ENCODE measurements at places on chromosomes 6 and 20.

DNA sequence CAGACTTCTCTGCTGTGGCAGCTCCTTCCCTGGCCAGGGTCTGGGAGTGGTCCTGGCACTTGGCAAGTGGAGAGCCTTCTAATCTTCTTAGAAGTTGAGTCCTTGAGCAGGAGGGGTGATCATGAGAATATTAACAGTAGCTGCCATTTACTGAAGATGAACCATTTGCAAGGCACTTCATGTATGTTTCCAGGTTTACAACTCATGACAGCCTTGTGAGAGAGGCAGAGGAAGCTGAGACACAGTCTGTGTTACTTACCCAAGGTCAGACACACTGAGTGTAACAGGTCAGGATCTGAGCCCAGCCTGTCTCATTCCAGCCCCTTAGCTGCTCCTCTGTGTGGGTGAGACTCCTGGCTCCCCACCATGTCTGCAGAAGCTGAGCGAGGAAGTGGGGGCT lies 45.5 kb upstream of the SRF start:
- no peak for DNase-seq

GRCh38 chr6:25472306-25472705 lies 179.7 kb upstream of the SCGN start:
- DNase-seq: peak; percentile 33

GRCh38 chr6:3085074-3085473 lies 16.8 kb downstream of the RIPK1 start:
- no peak for DNase-seq

DNA sequence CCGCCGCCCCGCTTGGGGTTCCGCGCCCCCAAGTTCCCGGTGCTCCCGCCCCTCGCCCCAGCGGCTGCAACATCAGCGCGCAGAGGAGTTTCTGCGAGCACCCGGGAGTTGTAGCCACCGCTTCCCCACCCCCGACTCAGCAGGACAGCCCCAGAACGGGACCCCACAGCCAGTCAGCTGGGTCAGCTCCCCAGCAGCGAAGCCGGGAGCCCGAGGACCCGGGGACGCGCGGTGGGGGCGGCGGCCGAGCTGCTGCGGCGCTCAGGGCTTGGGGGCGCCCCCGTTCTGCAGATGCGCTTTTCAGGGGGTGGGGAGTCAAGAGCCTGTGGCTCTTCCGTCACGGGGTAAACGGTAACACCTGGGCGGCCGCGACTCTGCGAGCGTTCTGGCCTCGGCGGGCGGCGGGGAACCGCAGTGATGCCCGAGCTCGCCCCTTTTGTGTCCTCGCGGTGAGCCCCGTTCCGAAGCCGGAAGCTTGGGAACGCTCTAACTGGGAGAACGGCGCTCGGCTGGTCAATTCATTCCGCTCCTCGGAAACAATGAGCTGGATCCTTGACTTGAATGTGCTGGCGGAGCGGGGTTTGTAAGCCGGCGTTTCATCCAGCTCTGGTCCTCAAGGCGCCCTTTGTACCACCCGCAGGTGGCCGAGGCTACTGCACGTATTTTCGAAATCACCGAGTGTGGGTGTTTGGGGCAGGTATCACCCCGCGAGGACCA lies 774 bp downstream of the PLEKHG1 start:
- peak; percentile 90 for DNase-seq

GRCh38 chr20:13816757-13817156 lies 31.9 kb downstream of the NDUFAF5 start:
- DNase-seq: no peak

GRCh38 chr6:160388922-160389321 lies 40.7 kb downstream of the SLC22A3 start:
- no peak for DNase-seq

GRCh38 chr6:127462376-127462775 lies 3.2 kb upstream of the KIAA0408 start:
- no peak for DNase-seq

DNA sequence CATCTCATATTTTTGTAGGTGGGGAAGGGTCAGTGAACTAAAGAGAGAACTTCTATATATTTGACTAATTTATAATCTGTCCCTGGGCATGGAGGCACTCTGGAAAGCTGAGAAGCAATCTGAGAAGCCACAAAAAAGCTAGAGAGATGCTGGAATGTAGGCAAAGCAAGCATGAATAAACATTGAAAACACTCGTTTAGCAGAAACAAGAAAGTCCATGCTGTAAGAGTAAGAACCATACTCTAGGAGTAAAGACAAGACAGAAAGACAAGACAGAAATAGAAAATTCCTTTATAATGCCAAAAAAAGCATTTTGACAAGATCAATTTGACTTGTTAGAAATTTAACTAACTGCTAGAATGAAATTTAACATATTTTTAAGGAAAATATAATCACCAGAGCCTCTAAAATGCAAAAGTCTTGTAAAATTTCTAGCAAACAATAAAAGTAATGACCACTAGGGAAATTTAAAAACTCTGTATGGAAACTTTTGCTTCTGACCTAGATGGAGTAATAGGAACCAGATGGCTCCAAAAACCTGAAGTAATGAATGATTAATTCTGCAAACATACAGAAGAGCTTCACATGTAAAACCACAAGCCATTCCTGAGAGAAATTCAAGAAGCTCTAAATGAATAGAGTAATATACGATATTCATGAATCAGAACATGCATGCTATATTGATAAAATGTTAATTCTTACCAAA lies 625.7 kb upstream of the PTCHD4 start:
- DNase-seq: no peak

DNA sequence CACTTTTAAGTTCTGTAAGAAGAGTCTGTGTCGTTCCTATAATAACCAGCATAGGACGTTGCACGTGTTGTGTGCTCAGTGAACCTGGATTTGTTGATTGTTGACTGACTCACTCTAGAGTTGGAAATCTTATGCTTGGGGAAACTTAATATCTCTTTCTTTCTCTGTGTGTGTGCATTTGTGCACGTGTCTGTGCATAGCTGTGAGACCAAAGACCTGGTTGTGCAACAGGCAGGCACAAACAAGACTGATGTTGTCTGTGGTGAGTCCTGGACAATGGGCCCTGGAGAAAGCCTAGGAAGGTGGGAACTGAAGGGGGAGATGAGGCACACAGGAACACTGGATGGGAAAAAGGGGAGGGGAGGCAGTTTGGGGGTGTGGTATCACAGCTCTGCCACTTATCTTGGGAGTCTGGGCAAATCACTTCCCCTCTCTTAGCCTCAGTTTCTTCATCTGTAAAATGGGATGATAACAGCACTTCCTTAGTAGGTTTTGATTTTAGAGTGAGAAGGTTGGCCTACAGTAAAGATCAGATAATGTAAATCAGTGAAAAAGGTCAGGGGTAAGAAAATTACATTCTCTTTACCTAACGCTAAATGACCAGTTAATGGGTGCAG lies 8.4 kb downstream of the CD40 start:
- DNase-seq: no peak

- no peak for DNase-seq
Measured at GRCh38 chr6:158033077-158033750, 51.6 kb downstream of the SYNJ2 start.

DNA sequence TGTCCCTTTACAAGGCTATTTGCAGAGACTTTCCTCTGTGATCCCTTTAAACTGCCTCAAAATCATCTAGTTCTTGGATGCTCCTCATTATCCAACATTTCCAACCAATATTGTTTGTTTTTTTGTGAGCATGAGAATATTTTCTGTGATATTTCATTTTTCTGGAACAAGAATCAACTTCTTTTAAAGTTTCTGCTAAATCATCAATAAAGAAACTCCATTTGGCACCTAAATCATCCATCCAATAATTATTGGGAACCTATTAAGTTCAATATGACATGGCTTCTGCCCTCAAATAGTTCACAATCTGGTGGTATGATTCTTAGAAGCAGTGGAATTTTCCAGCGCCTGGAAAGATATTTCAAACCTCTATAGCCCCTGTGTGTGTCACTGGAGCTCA lies 207.6 kb downstream of the ISM1 start:
- DNase-seq: no peak

GRCh38 chr6:93779086-93779841 lies 359.9 kb upstream of the EPHA7 start:
- no peak for DNase-seq

GRCh38 chr6:106318061-106318460 lies 7.5 kb downstream of the ATG5 start:
- DNase-seq: no peak

DNA sequence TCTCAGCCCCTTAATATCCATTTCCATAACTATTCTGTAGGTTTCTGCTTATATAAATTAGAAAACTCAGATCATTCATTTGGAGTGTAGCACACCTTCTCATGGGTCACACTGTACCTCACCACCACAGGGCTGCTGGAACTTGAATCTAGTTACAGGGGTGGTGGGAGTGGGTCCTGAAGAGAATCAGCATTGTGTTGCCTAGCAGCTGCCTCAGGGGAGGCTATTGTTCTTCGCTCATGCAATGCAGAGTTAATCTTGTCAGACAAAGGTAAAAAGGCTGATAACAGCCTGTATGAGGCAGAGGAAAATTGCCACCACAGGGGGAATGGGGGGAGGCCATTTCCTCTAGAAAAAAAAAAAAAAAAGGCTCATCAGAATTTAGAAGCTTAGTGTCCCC lies 496.0 kb upstream of the ADGRB3 start:
- DNase-seq: no peak

DNA sequence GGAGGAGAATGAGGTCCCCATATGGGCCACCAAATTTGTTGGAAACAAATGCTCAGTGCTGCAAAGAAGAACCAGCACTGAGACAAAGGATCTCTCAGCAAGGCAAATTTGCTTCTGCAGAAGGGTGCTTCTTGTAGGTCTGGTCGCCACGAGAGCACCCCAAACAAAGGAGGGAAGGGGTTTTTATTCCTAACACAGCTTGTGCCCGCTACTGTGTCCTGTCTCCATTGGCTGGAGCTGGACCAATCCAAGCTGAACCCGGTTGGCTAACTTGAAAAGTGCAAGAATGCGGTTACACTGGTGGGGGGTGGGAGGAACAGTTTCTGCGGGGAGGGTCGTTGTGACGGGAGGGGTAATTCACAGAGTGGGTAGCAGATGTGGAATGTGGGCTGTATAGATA lies 54.1 kb upstream of the TULP1 start:
- DNase-seq: no peak

GRCh38 chr6:142395768-142396231 lies 94.0 kb downstream of the ADGRG6 start:
- no peak for DNase-seq

GRCh38 chr20:57586370-57586793 lies 25.5 kb downstream of the PCK1 start:
- no peak for DNase-seq

GRCh38 chr6:31118178-31118577 lies 2.1 kb downstream of the CDSN start:
- no peak for DNase-seq

GRCh38 chr20:49345524-49345923 lies 67.7 kb upstream of the ZNFX1 start:
- DNase-seq: no peak

DNA sequence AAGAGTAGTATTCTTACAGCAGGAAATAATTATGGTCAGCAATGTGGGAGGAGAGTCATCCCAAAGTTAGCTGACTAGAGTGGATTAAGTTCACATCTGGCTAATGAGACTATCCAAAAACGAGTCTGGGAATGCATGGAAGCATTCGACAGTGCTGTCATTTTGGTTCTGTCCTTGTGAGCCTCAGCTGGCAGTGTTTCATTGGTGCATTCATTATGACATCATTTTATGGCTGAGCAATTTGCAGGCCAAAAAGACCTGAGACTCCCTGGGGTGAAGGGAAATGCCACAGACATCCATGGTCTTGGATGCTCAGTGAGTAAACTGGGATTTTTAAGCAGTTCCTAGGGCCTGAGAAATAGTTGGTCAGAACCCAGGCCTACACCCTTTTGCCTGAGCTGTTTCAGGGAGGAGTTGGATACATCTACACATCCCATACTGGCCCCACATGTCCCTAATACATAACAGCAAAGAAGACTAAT lies 196.4 kb upstream of the CCN2 start:
- no peak for DNase-seq

DNA sequence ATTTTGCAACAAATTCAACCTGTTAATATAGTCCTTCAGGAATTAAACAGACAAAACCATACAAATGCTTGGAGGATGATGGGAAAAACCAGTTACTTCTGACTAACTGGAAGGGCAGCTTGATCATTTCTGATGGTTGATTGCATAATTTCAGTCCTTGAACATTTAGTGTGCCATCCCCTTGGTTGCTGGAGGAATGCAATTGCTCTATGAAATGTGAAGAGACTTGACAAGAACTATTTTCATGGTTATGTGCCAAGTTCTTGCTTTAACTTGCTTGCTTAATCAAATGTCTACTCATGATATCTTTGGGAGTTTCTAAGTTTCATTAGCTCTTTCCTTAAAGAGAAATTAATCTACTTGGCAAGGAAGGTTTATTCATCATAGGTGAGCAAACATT lies 45.2 kb downstream of the ANKEF1 start:
- DNase-seq: no peak

- DNase-seq: no peak
Measured at GRCh38 chr6:55034752-55035151, 139.6 kb upstream of the HCRTR2 start.

- DNase-seq: no peak
Measured at GRCh38 chr6:72683797-72684196, 61.9 kb downstream of the KCNQ5 start.

- DNase-seq: no peak
Measured at GRCh38 chr6:51842804-51843378, 244.5 kb downstream of the PKHD1 start.

- DNase-seq: no peak
Measured at GRCh38 chr6:16596616-16597331, 164.5 kb downstream of the ATXN1 start.

DNA sequence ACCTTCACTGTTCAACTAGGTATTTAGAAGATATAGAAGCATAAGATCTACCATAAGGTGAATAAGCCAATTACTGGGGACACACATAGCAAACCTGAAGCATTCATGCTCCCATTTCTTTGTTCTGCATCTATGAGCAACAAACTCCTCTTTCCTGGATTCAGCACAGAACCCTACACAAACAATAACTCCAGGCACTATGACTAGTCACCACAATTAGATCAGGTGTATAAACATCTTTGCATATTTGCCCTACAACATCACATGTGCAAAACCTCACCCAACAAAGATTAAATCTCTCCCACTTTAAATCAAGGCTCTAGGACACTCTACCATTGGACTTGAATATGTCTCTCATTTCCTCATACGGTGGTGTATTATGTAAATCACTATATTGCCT lies 652.3 kb downstream of the EPHA7 start:
- DNase-seq: no peak

GRCh38 chr6:40164345-40164755 lies 230.1 kb upstream of the MOCS1 start:
- DNase-seq: peak; percentile 17

DNA sequence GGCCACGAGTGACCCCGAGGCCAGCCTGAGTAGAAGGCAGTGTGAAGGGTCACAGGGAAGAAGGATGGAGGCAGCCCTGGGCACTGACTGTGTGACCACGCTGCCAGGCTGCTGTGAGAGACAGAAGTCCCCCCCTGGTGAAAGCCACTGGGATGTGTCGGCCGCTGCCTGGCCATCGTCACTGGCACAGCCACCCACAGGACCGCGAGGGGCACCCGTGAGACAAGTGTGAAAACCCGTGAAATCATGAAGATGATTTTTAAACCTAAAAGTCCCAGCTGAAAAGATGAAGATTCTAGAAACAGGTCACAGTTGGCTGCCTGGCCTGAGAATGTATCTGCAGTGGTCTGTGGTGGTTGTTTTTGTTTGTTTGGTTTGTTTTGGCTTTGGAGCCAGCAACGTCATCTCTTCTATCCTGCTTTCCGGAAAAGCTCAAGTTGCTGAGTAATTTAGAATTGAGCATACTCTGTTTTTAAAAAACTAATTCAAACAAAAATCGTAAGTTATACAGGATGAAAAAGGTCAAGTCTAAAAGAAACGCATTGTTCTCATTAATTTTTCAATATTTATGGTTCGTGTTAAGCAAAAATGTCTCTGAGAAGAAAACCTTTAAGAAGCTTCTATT lies 94.7 kb downstream of the HUS1B start:
- no peak for DNase-seq

Measured in NAMALWA (cell line).